ENCODE measurements at places on chromosomes 16 and 17. TPM values are rescaled to one million over a fixed set of nuclear protein-coding genes. Genes with fewer than 3 reads are reported as not detected.

DBNDD1 gene
- 0.47 TPM for total RNA-seq

NT5M gene
- 0.93 TPM for total RNA-seq

RNF157 gene
- 3.5 TPM for total RNA-seq

DNA sequence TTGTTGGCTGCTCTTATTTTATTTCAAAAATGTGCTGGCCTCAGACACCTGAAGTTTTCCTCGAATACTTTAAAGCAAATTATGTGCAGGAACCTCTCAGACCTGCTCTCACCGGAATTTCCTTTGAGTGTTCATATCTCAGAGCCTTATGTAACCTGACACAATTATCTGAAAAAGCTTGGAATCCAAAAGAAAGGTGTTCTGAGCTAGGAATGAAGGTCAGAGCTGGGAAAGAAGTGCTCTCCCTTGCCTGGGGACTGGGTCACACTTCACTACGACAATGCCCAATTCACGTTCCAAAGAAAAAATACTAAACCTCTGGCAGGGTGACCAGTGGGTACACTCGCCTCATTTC lies 6.7 kb upstream of the HSD11B2 start:
- peaks cover 2% of the 10 kb centered on the region for H3K4me1 ChIP-seq
- peaks cover 28% of the 10 kb centered on the region for H3K27me3 ChIP-seq
- H3K27ac ChIP-seq: no peak overlapping the region
- no peak for DNase-seq
- H3K4me3 ChIP-seq: no peak overlapping the region

GRCh38 chr16:30805370-30806169 lies 18.6 kb upstream of the ZNF629 start:
- peak overlapping the region; percentile 82 for H3K4me3 ChIP-seq
- H3K36me3 ChIP-seq: no peaks in the 10 kb centered on the region
- peak; percentile 54 for DNase-seq
- peaks cover 22% of the 10 kb centered on the region for H3K4me1 ChIP-seq

DNA sequence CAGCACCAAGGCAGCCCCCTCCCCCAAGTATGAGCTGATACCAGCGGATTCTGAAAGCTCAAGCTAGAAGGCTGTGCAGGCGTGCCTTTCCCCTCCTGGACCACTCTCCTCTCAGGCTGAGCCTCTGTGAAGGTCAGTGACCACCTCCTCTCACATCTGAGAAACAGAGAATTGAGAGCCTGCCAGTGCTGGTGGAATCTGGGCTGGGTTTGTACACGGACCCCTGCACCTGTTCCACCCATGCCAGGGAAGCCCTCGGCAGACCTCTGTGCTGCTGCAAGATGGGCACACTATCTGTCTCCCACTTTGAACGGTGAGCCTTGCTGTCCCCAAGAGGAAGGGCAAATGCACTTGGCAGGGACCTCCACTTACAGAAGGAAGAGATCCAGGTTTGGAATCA lies 54.7 kb upstream of the SDK2 start:
- no peak for DNase-seq
- H3K27ac ChIP-seq: no peak overlapping the region
- no peak overlapping the region for H3K4me3 ChIP-seq
- H3K36me3 ChIP-seq: no peaks in the 10 kb centered on the region

DNA sequence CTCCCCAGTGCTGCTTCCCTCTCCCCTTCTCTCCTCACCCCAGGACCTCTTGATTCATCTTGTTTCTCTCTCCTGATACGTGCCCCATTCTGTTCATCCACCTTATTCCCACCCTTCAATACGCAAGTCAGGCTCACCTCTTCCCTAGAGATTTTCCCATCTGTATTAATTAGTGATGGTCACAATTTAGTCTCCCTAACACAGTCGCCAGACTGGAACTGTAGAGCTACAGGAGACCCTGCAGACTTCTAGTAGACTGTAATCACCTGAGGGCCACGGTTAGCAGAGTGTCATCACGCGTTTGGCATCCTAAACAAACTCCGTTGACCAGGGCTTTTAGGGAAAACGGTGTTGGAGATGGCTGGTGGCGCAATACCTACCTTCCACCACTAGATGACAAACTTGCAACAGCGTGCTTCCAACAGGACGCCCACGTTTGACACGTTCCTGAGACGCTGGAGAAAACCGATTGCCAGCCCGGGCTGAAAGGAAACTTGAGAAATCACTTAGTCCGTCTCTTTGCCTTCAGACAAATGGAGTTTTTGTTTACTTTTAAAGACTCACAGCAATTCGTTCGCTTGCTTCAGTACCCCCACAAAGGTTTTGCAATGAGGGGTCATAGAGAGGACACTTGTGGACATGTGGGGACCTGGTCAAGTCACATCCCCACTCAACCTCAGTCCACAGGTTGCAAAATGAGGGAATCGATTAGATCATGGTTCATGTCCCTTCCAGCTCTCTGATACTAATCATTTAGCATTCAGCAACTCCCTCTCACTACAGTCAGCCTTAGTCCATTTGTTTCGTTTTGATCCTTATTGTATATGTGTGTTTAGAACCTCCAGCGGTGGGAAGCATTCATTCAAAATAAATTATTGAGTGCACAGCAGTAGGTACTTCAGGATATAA lies 20.6 kb downstream of the MYL4 start:
- DNase-seq: peak; percentile 48
- peaks cover 26% of the 10 kb centered on the region for H3K4me1 ChIP-seq
- no peak overlapping the region for H3K27ac ChIP-seq
- no peaks in the 10 kb centered on the region for H3K27me3 ChIP-seq
- no peaks in the 10 kb centered on the region for H3K36me3 ChIP-seq
- peak overlapping the region; percentile 56 for H3K4me3 ChIP-seq
